ENCODE measurements at places on chromosomes 2 and 18.

DNA sequence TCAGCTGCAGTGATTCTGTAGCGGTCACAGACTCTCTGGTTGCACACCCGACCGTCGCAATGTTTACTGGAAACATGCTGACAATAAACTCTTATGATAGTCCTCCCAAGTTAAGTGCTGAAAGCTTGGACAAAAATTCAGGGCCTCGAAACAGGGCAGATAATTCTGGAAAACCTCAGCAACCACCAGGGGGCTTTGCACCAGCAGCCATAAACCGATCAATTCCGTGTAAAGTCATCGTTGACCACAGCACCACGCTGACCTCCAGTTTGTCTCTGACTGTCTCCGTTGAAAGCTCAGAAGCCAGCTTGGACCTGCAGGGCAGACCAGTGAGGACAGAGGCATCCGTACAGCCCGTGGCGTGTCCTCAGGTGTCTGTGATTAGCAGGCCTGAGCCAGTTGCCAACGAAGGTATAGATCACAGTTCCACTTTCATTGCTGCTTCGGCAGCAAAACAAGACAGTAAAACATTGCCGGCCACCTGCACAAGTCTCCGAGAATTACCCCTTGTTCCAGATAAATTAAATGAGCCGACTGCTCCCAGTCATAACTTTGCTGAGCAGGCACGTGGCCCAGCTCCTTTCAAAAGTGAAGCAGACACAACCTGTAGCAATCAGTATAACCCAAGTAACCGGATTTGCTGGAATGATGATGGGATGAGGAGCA, 166.1 kb downstream of the ASXL3 start:
- DNase-seq = no peak

GRCh38 chr2:48334180-48334579, 195.8 kb upstream of the STON1 start:
- no peak for DNase-seq

GRCh38 chr2:6948677-6949351, 31.6 kb downstream of the RNF144A start:
- DNase-seq = no peak

DNA sequence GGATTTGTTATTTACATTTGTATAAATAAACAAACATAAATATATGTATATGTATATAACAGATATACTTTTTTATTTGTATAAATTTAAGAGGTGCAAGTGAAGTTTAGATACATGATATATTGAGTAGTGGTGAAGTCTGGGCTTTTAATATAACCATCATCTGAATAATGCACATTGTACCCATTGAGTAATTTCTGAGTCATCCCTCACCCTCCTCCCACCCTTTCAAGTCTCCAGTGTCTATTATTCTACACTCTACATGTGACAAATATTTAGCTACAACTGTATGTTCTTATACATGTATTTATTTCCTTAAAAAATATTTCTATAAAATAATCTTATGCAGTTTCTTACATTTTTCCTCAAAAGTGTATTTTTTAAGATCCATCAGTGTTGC, 358.7 kb upstream of the TFPI start:
- DNase-seq = no peak

DNA sequence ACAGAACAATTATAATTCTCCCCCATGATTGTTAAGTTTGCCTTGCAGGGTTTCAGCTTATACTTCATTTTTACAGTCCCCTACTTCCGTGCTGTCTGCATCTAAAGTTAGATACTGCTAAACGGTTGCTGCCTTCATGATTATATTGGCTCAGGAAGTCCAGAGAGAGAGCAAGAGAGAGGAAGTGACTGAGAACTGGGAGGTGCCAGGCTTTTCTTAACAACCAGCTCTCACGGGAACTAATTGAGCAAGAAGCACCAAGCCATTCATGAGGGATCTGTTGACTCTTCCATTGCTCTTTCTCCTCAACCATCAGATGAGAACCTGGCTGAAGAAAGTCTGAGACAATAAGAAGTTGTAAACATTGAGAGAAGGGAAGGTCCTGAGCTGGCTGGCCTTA, 125.5 kb upstream of the SIX2 start:
- no peak for DNase-seq

DNA sequence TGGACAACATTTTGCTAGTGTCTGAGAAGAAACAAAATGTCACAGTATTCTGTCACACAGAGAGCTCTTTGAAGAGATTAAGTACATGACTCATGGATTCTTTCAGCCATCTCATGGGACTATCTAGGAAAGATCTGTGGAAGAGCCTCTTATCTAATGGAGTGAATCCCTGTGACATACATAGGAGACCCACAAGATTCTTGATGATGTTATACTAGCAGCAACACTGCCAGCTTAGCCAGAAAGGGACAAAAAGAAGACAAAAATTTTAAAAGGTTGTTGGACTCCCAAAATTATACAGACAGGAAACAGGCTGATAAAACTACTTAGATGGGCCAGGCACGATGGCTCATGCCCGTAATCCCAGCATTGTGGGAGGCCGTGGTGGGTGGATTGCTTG, 143.3 kb upstream of the MGAT5 start:
- DNase-seq = no peak

- no peak for DNase-seq
Measured at GRCh38 chr2:223722226-223722625, 115.2 kb downstream of the AP1S3 start.

DNA sequence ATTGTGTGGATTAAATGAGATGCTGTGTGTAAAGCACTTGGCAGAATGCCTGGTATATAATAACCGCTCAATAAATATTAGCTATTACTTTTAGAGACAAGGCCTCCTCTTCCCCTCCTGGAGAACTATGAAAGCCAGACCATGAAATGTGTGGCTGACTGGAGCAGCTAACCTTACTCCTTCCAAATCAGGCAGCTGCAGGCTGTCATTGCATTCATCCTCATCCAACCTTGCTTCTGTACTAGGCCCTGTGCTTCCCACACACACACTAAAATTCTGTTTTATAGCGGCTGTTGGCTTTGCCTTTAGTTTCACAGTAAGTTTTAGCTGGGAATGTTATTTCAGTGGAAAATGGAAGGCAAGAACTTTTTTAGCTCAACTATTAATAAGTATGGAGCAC, 10.2 kb upstream of the SP9 start:
- DNase-seq = no peak

DNA sequence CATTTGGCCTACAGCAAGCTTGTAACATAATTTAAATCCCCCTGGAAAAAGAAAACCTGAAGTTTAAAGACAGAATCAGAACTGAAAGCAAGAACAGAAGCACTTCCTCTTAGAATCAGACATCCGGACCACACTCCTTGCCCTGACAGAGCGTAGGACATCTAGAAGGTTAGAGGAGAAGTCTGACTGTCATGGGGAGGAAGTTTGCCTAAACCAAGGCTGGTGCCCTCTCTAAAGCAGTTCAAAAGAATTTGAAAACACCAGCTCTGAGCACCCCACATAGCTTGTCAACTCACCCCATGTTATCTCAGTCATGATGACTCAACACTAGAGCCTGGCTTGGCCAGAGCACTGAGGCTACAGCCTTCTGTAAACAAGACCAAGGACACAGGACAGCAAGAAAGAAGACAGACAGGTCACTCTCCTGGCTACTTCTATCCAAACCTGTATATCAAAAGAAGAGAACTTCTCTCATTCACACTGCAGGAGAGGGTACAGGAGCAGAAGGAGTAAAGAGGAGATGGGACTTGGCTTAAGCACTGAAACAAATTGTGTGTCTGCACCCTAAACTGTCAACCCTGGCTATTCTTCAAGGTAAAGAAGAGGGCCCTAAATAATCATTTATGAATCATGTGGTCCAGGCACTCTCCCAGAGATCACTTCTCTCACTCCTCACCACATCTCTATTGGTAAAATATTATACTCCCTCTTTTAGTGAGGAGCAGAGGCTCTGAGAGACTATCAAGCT, 198.6 kb downstream of the MEMO1 start:
- no peak for DNase-seq

DNA sequence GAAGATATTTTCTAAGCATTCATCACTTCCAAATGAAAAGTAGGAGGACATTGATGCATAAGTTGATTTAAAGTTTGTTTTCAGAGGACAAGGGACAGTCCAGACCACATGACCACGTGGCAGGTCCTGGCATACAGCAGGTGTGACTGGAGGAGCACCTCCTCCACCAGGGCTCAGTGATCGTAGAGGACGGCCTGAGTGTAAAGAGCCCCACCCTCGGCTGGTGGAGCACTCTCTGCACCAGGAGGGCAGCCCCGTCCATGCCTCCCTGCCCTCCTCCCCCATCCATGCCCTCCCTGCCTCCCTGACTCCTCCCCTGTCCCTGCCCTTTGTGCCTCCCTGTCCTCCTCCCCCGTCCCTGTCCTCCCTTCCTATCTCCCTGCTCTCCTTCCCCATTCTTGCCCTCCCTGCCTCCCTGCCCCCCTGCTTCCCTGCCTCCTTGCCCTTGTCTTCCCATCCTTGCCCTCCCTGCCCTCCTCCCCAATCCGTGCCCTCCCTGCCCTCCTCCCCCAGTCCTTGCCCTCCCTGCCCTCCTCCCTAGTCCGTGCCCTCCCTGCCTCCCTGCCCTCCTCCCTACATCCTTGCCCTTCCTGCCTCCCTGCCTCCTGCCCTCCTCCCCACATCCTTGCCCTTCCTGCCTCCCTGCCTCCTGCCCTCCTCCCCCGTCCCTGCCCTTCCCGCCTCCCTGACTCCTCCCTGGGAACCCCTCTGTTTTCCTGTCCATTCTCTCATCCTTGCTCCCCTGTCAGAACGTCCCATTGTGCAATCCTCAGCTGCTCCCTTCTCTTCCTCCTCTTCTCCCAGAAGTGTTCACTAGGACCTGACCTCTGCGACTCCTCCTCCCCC, 47.9 kb downstream of the ANKMY1 start:
- no peak for DNase-seq

DNA sequence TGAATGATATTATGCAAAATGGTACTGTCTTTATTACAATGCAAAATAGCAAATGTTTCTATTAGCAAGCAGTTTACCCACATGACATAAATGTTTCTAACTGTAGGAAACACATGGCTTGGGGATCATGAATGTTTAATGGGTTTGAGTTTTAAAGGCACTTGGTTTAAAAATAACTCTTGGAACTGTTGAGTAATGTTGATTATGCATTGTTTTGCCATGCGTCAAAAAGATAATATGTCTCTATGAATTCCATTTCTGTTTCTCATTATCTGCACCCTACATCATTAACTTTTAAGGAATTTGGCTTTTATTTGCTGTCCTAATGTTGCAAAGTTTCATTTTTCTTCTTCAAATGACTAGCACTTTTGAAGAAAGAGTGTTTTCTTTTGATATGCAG, 1355.5 kb downstream of the SUCLG1 start:
- no peak for DNase-seq

DNA sequence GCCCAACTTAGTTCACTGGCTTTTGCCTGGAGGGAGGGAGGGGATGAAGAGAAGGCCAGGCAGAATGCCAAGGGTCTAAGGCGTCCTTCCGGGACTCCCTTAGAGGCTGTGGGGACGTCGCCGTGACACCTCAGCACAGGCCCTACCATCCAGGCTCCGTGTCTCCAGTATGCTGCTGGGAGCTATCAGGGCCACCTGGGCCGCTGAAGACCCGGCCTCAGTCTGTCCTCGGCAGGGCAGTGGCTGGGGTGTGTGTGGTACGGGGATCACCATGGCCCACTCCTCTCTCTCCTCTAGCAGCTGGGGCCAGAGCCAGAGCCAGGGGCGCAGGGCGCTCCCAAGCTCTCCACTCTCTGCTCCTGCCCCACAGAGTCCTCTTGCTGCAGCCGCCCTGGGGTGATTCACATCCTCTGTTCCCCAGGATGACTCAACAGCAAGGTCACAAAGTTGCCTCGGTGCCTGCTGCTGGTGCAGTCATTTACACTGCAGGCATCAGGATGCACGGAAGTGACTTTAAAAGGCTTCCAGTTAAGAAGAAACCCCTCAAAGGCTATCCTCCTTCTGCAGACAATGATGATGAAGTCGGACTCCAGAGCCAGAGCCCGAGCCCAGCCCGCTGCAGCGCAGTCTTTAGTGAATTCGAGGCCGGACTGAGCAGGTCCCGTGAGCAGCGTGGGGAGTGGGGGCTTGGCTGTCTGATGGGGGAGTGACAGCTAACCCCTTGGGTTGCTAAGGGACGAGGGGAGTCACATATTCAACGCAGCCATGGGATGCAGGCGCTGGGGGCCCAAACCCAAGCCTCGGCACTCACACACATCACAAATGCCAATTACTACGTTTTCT, 31.9 kb downstream of the SNORC start:
- no peak for DNase-seq

- DNase-seq = no peak
Measured at GRCh38 chr2:8422450-8422800, 259.4 kb upstream of the ID2 start.

DNA sequence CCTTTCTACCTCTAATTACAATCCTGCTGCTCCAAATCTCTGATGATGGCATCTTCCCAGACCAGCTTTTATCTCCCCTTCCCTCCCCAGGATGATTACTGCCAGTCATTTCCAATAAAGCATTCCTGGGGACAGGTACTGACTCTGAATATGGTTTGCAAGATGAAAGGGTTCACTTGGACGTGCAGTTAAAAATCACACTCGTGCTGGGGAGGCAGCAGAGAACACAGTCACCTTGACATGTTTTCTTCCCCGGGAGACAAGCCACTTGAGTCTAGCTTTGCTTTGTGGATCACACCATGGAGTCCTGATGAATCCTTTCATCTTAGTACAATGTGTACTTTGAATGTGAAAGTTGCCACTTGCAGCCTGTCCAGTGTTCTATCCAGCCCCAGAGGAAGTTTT, 175.0 kb downstream of the ALPK2 start:
- DNase-seq = no peak

DNA sequence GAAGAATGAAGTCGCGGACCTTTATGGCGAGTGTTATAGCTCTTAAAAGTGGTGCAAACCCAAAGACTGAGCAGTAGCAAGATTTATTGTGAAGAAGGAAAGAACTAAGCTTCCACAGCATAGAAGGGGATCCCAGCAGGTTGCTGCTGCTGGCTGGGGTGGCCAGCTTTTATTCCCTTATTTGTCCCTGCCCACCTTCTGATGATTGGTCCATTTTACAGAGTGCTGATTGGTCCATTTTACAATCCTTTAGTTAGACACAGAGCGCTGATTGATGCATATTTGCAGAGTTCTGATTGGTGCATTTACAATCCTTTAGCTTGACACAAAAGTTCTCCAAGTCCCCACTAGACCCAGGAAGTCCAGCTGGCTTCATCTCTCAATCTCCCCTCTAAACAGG, 36.3 kb upstream of the EN1 start:
- no peak for DNase-seq

GRCh38 chr2:219433666-219434467, 776 bp upstream of the SPEG start:
- no peak for DNase-seq

DNA sequence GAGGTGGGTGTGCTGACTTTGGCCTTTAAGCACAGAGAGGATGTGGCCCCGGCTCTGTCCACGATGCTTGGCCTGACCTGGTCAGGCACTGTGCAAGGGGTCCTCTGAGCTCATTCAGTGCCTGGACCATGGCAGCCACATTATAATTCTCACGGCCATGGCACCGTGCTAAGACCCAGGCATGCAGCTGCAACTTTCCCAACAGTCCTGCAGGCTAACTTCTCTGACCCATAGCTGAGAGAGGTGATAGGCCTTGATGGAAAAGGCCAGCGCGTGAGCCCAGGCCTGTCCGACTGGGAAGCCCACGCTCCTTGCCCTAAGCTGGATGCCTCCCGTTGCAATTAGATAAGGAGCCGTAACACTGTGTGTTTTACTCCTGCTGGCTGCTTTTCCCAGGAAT, 99.9 kb downstream of the TFCP2L1 start:
- DNase-seq = no peak

GRCh38 chr2:48560546-48561209, 30.7 kb downstream of the STON1 start:
- DNase-seq = no peak
